ENCODE measurements at places on chromosomes 5 and 9.

DNA sequence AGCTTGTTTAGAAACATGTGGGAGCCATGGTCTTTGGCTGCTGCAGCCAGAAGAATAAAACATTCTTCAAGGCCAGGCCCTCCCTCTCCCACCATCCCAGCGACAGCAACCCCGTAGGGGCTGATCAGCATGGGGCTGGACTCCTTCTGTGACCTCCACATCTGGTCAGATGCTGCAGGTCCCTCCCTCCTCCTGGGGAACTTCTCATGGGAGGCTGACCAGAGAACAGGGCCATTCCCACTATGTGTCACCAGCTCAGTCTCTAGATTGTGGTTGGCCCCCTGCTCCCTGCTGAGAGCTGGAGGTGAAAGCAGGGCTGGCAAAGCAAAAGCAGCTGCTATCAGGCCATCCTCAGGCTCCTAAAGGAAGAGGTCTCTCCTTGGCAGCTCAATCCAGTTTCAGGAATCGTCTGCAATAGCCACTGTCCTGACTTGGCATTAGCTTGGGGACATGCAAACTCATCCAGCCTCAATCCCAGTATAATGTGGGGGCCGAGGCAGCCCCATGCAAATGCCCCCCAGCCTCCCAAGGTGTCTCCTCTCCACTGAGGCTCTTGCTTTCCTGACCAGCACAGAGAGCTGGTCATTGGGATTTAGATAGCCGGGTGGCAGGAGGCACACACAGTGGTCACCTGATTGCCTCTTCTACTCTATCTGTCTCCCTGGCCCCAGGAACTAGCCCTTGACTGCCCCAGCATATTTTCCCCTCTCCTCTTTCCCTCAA is 81.5 kb downstream of the NRG2 start:
- DNase-seq: no peak

DNA sequence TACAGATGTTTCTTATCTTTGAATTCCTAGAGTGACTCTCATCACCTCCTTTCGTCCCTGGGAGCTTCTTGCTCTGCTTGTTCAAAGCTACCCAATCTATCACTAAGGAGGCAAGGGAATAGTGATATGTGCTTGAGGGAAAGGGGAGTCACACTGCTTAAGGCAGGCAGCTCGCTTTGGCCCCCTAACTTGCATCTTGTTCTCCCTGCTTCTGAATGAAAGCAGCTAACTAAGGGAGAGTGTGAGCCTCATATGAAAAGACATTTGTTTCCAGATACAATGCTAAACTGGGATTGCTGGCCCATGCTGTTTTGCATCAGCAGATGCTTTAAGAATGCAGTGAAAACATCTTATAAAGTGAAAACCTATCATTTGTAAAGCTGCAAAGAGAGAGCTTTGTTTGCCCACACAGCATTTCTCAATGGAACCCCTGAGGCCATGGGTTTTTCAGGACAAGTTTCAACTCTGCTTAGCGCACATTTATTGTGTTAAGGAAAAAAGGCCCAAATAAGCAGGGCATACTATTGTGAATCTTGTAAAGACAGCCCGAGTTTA is 367.9 kb upstream of the ADAMTSL1 start:
- DNase-seq: no peak

- DNase-seq: no peak
These were observed 7.2 kb downstream of the ALDH7A1 start for GRCh38 chr5:126587551-126588390.

GRCh38 chr5:109060378-109061025 is 312.8 kb downstream of the FER start:
- DNase-seq: no peak

DNA sequence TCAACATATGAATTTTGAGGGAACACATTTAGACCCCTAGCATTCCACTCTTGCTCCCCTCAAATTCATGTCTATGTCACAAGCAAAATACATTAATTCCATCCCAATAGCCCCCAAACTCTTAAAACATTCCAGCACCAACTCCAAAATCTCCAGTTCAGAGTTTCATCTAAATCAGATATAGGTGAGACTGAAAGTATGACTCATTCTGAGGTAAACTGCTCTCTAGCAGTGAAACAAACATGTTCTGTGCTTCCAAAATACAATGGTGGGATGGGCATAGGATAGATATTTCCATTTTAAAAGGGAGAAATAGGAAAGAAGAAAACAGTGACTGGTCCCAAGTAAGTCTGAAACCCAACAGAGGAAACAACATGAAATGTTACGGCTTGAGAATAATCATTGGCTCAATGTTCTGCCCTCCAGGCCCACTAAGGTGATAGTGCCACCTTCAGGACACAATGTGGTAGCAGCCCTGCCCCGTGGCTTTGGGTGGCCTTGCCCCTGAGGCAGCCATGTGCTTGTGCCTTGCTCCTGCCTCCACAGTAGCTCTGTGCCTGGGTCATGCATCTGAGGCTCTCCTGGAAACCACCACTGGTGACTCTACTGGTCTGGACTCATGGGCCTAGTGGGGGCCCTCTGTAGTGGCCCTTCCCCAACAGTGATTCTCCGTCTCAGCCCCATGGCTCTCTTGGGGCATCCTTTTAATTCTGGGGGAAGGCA is 36.4 kb upstream of the IPPK start:
- DNase-seq: no peak

GRCh38 chr5:133793756-133794465 is 174.5 kb downstream of the C5orf15 start:
- no peak for DNase-seq

GRCh38 chr9:87638292-87638691 is 87.6 kb upstream of the CTSL start:
- no peak for DNase-seq

DNA sequence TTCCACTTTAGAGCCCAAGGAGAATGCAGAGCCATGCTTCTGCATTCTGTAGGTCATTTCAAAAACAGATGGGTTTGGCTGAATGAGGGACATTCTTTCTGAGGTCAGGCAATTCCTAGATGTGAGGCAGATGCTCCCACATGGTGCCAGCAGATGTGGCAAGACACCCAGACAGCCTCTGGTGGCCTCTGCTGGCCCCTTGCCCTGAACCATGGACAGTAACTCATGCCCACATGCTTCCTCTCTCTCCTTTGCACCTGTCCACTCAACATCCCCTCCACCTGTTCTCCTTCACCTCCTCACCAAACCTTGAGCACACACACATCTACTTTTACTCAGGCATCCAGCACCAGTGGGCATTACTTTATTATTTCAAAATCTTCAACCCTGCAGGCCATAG is 252.3 kb downstream of the DNAH5 start:
- DNase-seq: no peak

- no peak for DNase-seq
These were observed 48.5 kb upstream of the DAB2 start for GRCh38 chr5:39473156-39473775.

GRCh38 chr5:36878392-36879082 is 2.0 kb downstream of the NIPBL start:
- DNase-seq: peak; percentile 54

DNA sequence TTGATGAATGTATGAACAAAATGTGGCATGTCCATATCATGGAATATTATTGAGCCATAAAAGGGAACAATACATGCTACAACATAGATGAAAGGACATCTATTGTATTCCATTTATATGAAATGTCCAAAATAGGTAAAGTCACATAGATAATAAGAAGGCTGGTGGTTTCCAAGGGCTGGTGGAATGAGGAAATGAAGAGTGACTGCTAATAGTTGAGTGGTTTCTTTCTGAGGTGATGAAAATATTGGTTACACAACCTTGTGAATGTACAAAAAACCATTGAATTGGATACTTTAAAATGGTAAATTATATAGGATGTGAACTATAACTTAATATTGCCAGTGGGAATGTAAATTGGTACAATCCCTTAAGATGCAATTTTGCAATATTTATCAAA is 5.2 kb downstream of the ARSB start:
- DNase-seq: no peak

DNA sequence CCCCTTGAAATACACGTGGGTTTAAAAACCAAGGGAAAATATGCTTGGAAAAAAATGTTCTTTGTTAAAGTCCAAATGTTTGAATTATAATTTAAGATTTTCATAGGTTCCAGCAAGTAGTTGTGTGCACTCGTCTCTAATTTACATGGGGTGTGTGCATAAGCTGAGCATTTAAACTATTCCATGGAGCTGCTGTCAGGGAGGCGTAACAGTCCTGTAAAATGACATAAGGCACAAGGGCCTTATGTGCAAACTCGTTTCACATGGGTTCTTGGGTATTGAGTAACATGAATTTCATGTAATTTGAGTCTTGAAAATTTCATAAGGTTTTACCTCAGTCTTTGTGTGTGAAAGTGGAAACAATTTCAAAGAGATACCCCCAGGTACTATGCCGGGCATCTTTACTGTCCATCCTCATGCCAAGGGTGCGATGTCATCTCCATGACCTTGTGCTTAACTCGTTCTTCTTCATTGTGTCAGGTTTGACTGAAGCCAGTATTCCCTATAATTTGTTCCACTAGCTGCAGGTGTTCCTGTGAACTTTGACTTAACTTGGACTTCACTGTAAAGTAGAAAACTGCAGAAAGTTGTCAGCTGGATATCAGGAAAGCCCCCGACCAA is 359.3 kb downstream of the SH3GL2 start:
- no peak for DNase-seq

GRCh38 chr9:95012035-95012708 is 285.7 kb downstream of the AOPEP start:
- no peak for DNase-seq

- DNase-seq: no peak
These were observed 31.6 kb downstream of the PTGS1 start for GRCh38 chr9:122402403-122402871.

DNA sequence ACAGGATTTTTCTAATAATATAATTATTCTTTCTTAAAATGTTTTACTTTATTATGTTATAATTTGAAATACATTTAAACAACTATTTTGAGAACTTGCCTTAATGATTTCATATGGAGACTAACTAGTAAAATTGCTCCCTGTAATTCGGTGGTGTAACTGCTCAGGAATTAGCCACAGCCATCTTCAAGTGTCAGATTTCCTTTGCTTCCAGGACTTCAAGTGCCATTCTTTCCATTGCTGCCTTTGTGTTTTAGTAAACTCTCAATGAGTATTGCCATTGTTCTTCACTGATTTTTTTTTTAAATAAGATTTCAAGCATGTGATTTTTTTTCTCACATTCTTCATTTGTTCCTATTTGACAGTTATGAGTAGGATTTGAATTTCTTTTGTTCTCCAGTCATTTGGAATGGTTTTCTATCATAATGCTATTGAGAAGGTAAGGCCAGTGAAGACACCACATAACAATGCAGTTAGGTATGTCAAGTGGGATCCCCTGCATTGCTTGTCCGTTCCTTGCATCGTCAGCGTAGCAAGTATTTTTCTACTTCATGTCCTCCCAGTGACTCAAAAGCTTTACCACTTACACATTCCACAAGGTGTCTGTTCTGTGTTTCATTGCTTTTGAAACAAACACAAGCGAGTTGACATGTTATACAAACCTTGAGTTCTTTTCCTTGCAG is 83.7 kb downstream of the LNPEP start:
- DNase-seq: no peak

- DNase-seq: no peak
These were observed 97.2 kb downstream of the SPOCK1 start for GRCh38 chr5:137401946-137402345.

- DNase-seq: peak; percentile 82
These were observed 1.3 kb downstream of the ECPAS start for GRCh38 chr9:111482694-111483438.

GRCh38 chr5:97231025-97231636 is 48.1 kb upstream of the RIOK2 start:
- no peak for DNase-seq

- DNase-seq: no peak
These were observed 9.7 kb upstream of the PPIC start for GRCh38 chr5:123046222-123046621.

- no peak for DNase-seq
These were observed 130.5 kb downstream of the CETN3 start for GRCh38 chr5:90279091-90279490.

GRCh38 chr5:154788212-154788611 is 33.0 kb downstream of the LARP1 start:
- no peak for DNase-seq

GRCh38 chr5:144139586-144139985 is 30.9 kb downstream of the YIPF5 start:
- DNase-seq: peak; percentile 51

GRCh38 chr9:133726401-133727276 is 11.5 kb downstream of the SARDH start:
- DNase-seq: peak; percentile 62

DNA sequence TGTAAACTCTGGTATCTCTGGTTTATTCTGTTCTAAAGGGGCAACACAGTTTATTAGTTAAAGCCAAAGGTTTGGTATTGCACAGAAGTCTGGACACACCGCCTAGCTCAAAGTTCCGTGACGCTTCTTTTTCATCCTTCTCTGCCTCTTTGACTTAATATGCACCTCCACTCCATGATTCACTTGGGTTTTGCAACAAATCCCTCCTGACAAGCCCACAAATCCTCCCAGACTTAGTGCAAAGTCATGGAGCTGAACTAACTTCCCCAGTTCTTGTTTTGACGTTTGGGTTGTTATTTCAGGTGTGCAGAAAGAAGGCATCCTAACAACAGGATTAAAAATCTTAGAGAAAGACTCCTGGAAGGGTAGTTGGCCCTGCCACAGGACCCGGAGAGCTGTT is 441.6 kb upstream of the DMAC1 start:
- DNase-seq: no peak

DNA sequence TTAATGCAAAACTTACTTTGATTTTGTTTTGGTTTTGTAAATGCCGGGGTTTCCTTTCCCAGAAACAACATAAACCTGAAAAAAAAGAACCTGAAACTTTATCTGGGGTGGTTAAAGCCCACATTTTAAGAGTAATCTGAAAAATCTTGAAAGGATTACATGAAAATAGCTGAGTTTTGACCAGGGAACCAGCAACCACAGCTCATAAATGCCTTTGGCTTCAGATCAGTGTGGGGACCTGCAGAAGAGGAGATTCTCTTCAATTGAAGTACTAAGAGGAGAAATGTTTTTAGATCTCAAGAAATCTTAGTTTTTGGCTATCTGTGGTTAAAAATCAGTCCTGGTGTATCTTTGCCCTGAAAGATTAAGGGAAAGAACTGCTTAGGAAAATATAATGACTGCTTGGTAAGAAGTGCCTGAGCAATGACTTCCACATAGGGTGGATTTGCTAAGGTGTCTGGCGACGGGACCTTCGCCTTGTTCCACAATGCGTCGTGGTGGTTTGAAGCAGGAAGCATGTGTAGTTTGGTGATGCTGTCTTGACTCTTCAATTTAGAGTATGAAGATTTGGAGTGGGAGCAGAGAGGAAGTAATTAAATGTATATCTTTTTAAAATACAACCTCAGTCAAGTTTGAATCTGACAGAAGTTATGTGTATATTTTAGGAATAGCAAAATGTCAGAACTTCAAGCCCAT is 186.5 kb downstream of the MAN2A1 start:
- DNase-seq: no peak

- DNase-seq: no peak
These were observed 17.4 kb upstream of the FAT2 start for GRCh38 chr5:151608522-151608921.

- DNase-seq: no peak
These were observed 47.5 kb downstream of the PBX3 start for GRCh38 chr9:125794708-125795107.

Measured in left hindlimb (tissue), 1 donor.